K562 (cell line): ENCODE measurements at places on chromosomes 7 and 10.

- no peak for DNase-seq
These were observed 88.5 kb downstream of the CTNNA3 start for GRCh38 chr10:67607472-67607871.

GRCh38 chr10:74474022-74474713 lies 323.1 kb downstream of the ADK start:
- DNase-seq, result no peak

DNA sequence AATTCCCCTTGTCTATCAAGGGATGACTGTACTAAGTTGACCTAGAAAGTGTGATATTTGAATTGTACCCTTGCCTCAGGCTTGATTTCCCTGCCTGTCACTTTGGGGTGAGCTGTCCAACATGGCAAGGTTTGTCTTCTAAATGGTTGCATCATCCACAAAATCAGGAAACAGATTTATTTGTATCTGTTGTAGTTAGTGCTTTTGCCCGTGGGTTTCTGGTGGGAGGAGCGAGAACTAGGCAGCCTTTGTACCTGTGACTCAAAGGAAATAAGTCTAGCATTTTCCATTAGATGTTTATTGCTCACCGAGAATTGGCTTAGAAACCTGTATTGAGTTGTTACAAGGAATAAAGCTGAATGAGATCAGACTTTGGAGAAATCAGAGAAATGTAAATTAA lies 650.8 kb downstream of the LRMDA start:
- DNase-seq, result no peak

DNA sequence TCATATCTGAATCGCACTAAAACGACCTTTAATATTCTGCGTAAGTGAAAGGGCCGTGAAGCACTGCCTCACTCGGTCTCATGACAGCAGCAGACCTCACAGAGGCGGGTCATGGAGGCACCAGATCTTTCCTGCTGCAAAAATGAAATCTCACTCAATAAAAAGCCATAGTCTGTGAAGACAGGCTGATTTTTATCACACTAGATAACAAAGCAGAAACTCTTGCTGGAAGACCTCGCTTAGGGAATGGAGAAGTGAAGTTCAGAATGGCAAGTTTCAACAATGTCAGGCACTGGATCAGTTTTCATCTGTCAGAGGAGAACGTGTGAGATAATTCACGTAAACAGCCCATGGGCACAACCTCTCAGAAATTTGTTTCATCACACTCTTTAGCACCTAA lies 8.0 kb downstream of the SEPHS1 start:
- DNase-seq, result no peak

GRCh38 chr10:78411716-78412115 lies 378.1 kb downstream of the RPS24 start:
- DNase-seq, result no peak

DNA sequence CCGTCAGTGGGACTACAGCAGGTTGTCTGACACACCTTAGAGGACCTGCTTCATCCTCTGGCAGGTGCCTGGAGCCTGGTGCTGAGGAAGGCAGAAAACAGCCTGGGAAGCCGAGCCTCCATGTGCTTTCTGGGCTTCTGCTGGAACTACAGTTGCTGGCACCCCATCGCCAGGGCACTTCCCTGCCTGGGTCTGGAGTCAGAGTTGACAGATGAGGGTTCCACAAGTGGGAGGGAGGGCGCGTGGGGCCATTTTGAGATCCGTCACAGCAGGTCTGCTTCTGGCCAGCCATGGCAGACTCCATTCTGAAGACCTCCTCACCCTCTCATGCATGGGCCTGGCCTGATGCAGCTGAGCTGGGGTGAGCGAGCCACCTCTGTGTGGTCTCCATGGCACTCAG lies 33.2 kb upstream of the TCERG1L start:
- no peak for DNase-seq

DNA sequence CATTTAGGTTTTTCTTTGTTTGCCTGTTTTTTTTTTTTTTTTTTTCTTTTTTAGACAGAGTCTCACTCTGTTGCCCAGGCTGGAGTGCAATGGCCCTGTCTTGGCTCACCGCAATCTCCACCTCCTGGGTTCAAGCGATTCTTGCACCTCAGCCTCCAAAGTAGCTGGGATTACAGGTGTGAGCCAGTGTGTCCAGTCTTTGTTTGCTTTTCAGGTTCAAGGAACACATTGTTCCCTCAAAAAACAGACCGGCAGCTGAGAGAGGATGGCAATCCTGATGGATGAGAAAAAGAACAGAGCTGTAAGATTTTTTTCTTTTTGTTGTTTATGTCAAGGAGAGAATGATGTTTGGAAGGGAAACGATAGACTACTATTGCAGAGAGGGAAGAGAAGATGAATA lies 23.3 kb upstream of the RHOBTB1 start:
- no peak for DNase-seq

DNA sequence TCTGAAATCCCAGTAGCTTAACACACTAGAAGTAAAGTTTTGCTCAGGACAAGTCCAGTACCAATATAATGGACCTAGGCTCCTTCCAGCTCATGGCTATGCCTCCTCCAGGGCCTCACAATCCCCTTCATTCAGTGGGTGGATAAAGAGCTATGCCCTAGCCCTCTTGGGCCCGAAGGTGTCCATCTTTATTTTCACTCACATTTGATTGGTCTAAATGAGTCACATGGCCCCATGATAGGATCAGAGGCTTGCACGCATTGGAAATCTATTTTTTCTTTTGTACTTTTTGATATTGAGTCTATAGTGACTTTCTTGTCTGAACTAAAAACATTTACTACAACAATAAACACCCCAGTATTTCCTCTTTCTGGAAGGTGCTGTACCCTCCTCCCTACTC lies 202.6 kb upstream of the CTBP2 start:
- DNase-seq, result no peak

DNA sequence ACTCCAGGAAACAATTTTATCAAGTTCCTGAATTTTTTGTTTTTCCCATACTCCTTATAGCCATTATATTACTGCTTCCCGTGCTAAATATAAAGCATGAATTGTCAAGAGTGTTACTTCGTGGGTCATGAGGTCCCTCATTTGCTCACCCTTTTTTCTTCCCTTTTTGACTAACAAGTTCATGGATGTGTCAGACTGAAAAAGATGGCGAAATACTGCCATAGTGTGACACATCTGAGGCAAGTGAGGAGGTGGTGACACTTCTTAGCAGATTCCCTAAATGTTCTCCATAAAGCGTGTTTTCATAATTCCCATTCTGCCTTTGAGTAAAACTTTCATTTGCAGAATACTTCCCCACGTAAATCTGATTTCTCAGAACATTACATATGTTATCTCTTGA lies 269.6 kb upstream of the FZD1 start:
- DNase-seq, result no peak

DNA sequence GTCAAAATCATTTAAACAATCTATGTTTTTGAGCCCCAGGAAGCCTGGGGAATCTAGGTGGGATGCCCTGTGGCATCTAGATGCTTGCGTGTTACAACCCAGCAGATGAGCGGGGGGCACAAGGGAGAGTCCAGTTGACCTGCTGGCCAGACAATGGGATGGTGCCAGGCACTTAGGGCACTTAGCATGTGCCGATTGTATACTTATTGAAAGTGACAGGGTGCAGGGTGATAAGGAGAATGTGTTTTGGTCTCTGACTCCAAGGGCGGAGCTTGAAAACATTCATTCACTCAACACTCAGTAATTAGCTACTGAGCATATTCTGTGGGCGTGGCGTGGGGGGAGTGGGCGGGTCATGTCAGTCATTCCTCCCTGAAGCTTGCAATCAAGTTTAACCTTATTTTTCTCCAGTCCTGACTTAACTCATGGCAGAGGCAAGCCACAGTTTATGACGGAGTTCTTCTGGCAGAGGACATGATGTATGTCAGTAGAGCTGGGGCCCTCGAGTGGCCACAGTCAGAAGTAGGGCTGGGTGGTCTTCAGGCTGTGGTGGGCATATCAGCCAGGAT lies 115.1 kb downstream of the PRKCQ start:
- DNase-seq, result peak; percentile 80

DNA sequence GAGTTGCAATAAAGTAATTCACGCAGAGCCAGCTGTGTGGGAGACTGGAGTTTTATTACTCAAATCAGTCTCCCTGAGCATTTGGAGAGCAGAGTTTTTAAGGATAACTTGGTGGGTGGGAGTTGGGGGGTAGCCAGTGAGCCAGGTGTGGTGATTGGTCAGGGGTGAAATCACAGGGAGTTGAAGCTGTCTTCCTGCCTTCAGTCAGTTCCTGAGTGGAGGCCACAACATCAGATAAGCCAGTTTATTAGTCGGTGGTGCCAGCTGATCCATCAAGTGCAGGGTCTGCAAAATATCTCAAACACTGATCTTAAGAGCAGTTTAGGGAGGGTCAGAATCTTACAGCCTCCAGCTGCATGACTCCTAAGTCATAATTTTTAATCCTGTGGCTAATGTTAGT lies 3.3 kb upstream of the CYP51A1 start:
- DNase-seq, result no peak

DNA sequence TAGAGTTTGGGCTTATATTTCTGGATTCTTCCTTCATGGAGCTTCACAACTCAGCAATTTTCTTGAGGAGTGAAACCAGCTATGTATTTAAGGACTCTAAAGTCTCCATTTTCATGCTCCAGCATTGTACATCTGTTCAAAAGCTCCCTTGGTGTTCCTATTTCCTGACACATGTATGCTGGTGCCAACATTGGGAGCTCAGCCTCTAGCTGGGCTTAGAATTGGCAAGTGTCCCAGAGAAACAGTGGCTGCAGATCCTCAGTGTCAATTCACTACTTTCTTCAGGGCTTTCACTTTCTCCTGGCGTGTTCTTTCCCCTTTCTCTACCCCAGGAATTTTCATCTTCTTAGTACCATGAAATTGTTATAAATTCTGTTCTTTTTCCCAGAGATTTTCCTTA lies 103.1 kb downstream of the ZNF467 start:
- no peak for DNase-seq

- no peak for DNase-seq
These were observed 30.8 kb upstream of the FXYD4 start for GRCh38 chr10:43340619-43341018.

DNA sequence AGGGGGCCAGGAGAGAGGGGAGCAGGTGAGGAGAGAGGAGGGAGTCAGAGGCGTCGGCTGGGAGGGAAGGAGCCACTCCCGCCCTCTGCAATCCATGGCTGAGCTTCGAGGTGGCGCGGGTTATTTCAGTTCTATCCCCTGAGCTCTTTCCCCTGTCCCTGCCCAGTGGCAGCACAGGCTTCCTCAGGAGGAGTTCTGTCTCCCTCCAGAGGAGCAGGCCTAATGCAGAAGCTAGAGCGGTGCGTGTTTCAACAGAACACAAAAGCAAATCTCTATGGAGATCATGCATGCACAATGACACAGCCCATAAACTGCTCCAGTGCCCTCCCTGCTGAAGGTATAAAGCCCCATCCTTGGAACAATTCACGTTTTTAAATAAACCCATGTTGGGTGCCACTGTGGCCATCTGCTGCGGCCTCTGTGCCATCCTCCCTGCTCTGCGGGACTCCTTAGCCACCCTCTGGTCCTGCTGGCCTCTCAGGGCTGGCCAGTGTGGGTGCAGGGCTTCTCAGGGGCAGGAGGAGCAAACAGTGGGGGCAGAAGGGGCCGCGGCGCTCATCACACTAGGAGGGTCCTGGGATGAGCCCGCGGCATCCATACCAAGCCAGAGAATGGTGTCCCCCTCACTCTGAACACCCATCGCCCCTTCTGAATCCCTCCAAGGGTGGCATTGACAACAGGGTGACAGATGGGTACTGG lies 192.6 kb upstream of the LYZL2 start:
- no peak for DNase-seq

GRCh38 chr7:2893411-2893861 lies 49.3 kb upstream of the GNA12 start:
- no peak for DNase-seq

GRCh38 chr7:28041508-28042314 lies 138.9 kb downstream of the JAZF1 start:
- DNase-seq, result no peak

- no peak for DNase-seq
These were observed 11.4 kb downstream of the DAGLB start for GRCh38 chr7:6436385-6436685.

GRCh38 chr10:52965509-52965908 lies 192.9 kb upstream of the MBL2 start:
- no peak for DNase-seq

DNA sequence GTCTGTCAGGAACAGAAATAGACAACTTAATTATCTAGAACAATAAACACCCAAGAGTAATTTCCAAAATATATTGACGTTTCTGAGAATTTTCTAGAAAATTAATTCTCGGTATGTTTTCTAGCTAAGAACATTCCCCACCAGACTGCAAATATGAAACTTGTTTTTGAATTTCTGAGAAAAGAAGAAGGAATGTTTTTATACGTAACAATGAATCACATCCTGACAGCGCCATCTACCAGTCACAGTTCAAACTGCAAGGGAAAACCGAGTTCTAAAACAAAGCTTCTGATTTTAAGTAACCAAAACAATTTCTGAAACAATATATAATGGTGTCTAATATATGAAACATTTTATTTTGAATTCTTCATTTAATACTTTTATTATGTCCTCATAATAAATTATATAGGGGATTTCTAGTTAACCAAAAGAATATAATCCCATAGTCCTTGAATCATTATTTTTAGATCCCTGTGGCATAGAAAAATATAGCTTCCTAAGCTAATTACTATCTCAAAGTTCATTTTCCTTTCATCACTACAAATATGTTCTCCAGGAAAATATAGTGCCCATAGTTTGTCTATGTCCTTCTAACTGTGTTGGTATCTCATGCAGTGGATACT lies 34.5 kb upstream of the MEOX2 start:
- DNase-seq, result no peak

GRCh38 chr10:129344731-129345355 lies 122.2 kb upstream of the MGMT start:
- no peak for DNase-seq

DNA sequence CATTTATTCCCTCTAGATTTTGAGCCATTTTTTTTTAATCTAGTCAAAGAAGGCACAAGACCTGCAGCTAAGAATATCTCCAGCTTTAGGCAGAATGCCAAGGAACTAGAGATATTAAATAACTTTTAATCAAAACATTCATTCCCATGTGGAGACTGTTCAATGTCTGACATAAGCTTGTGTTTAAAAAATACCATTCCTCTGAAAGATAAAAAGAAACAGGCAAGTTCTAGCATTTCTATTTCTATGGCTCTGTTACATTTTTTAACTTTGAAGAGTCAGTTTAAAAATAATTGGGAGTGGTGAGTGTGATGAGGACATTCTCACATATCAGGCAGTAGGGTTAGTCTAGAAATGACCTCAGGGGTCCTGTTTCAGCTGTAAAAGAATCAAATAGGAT lies 48.0 kb downstream of the RHOBTB1 start:
- DNase-seq, result no peak

- DNase-seq, result peak; percentile 35
These were observed 562 bp downstream of the TMEM243 start for GRCh38 chr7:87218796-87219544.

GRCh38 chr7:137836113-137836509 lies 10.7 kb downstream of the DGKI start:
- DNase-seq, result no peak

DNA sequence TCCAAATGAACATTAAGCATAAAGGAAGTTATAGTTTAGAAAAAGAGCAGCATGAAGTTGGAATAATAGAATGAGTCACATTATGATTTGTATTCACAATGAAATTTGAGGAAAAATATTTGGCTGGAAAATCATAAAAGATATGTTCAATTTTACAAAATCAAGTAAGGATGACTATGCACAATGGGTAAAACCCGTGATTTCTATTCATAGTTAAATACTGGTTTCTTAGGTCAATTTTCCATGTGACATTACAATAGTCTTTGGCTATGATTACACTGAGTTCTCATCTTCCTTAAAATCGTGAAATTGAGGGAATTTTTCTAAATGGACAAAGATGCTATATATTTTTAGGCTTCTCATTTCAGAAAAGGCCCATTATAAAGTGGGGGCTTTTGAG lies 17.4 kb upstream of the CCDC172 start:
- DNase-seq, result no peak

GRCh38 chr10:7134448-7134847 lies 276.4 kb downstream of the SFMBT2 start:
- no peak for DNase-seq
